ENCODE measurements at places on chromosomes 12 and 14.

GRCh38 chr14:68137704-68138619 is 318.4 kb downstream of the RAD51B start:
- no peak for DNase-seq

DNA sequence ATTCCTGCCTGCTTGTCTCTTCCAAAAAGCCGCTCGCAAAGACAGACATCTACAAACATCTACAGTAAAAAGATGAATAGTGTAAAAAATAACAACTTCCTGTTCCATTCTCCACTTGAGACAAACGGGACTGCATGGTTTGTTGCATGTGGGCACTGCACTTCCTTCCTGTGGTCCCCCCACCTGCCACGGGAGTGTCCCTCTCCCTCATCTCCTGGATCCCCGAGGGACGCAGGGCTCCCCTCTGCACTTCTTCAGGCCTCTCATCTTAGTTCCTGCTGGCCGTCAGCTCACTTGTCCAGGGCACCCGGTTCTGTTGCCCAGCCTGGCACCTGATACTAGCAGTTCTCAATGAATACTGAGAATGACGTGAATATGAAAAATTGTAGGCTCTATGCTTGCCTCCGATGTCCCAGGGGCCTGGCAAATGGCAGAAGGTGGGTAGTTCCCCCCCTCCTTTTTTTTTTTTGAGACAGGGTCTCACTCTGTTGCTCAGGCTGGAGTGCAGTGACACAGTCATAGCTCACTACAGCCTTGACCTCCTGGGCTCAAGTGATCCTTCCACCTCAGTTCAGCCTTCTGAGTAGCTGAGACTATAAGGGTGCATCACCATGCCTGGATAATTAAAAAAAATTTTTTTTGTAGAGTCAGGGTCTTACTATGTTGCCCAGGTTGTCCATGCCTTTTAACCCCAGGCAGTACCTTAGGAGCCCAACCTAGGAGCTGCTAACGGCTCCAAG is 3.5 kb upstream of the KLC1 start:
- no peak for DNase-seq

GRCh38 chr14:96844857-96845570 is 47.8 kb downstream of the VRK1 start:
- DNase-seq: no peak

DNA sequence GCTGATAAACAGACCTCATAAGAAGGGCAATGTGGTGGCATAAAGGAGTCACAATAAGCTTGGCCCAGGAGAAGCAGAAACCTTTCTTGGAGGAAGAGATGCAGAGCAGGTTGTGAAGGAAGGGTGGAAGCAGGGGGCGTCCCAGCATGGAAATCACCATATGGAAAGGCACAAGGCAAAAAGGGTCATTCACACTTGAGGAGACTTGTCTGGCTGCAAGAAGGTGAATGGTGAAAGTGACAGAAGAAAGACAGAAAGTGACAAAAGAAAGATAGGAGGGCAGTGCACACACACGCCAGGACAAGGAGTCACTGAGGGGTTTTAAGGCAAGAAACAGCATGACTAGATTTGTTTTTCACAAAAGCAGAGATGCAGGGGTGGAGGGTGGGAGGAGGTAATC is 38.3 kb downstream of the GALNT4 start:
- no peak for DNase-seq

DNA sequence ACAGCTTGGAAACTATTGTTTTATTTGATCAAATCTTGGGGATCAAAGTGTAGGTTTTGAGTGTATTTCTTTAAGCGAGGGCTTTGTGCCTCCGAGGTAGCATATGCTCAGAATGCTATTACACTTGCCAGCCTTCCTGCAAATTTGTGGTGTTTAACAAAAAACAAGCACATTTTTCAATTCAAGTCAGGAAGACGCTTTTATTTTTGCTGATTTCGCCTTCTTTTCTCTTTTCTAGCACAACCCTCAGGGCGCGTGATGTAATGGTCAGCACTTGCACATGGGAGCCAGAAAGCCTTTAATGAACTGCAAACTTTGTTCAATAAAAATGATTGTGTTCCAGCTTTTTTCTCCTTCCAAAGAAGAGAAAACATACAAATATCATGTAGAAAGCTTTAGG is 466.5 kb downstream of the PRKD1 start:
- DNase-seq: no peak

DNA sequence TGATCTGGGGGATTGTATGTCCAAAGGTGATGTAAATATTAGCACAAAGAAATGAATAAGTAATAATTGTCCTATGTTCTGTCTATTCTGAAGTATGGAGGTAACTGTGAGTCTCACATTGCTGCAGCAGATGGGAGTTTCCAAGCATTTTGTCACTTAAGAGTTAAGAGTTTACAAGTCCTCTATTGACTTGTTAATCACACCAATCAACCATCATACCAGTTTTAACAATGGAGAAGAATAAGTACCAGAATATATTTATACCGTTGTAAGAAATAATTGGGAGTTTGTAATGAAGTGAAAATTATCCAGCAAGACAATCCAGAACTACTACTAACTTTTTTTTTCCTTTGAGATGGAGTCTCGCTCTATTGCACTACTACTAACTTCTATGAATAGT is 139.1 kb downstream of the MDGA2 start:
- DNase-seq: no peak

- DNase-seq: no peak
Observed at GRCh38 chr14:104509673-104510072, 69.9 kb upstream of the C14orf180 start.

GRCh38 chr14:94673781-94674231 is 61.6 kb downstream of the SERPINA3 start:
- no peak for DNase-seq

GRCh38 chr12:69430942-69431590 is 39.1 kb upstream of the FRS2 start:
- DNase-seq: no peak

DNA sequence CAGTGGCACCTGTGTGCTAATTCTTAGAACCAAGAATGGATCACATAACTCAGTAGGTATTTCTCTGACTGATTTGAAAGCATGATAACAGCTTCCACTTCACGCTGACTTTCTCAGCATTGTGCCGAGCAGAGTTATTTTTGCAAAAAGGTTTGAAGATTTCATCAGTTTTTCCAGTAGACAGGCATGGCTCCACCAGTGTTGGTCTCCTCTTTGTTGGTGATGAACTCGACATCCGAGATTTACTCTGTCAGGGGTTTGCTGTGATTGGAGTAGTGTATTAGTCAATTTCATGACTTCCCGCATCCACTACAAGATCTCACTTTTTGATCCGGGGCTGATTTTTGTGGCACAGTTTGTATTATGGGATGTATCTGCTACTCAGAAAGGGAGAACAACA is 85.3 kb downstream of the PRKCH start:
- DNase-seq: no peak

All from stimulated activated CD4-positive, alpha-beta T cell treated with anti-CD3 and anti-CD28 coated beads, Interleukin-15, amount 100 ng/mL, for 1 hour (primary cell).